Ureter (tissue), 1 donor: ENCODE measurements at places on chromosomes 6 and 20. TPM values are rescaled to one million over a fixed set of nuclear protein-coding genes. Genes with fewer than 3 reads are reported as not detected.

Gene CALHM4
- not detected for total RNA-seq

Gene LY6G6C
- total RNA-seq, result not detected

Gene ADGRF5
- total RNA-seq, result 25.9 TPM

Gene MAP3K4
- total RNA-seq, result 89.8 TPM

Gene ZNF391
- total RNA-seq, result 8.0 TPM

Gene SERPINB1
- total RNA-seq, result 43.8 TPM

Gene ZNF341
- total RNA-seq, result 4.8 TPM

Gene PACSIN1
- 1.9 TPM for total RNA-seq

Gene GJA10
- not detected for total RNA-seq

Gene HAO1
- not detected for total RNA-seq

Gene PGK2
- total RNA-seq, result 0.23 TPM

Gene GMPR
- 2.3 TPM for total RNA-seq

Gene BMP2
- total RNA-seq, result 11.6 TPM

Gene TMEM244
- not detected for total RNA-seq

Gene MACROD2
- 17.1 TPM for total RNA-seq

Gene CALHM5
- total RNA-seq, result 1.7 TPM

Gene LHFPL5
- total RNA-seq, result not detected

Gene TCF19
- 5.9 TPM for total RNA-seq

Gene UNC93A
- not detected for total RNA-seq

Gene TGM6
- total RNA-seq, result not detected

Gene SLC17A3
- total RNA-seq, result not detected

Gene CST2
- total RNA-seq, result not detected

Gene TTK
- 1.5 TPM for total RNA-seq

Gene LTA
- total RNA-seq, result not detected

Gene TCP11
- not detected for total RNA-seq

Gene HMGA1
- total RNA-seq, result 88.0 TPM

Gene WASF1
- 5.9 TPM for total RNA-seq

Gene THBD
- total RNA-seq, result 35.4 TPM

Gene C20orf204
- 1.9 TPM for total RNA-seq

Gene FAM209A
- total RNA-seq, result not detected

Gene TIAM2
- total RNA-seq, result 12.8 TPM

Gene OOEP
- not detected for total RNA-seq

Gene SPATA2
- total RNA-seq, result 8.0 TPM

Gene CASS4
- total RNA-seq, result 0.91 TPM

Gene GPR6
- total RNA-seq, result not detected

Gene SMLR1
- not detected for total RNA-seq

Gene GNMT
- total RNA-seq, result 0.73 TPM

Gene NHLRC1
- 4.1 TPM for total RNA-seq

Gene CCN6
- not detected for total RNA-seq

Gene PTGIS
- 57.8 TPM for total RNA-seq

Gene PKIB
- total RNA-seq, result 3.5 TPM

Gene IRF4
- 12.1 TPM for total RNA-seq

Gene RIPOR3
- total RNA-seq, result 5.0 TPM

Gene CRNKL1
- total RNA-seq, result 18.7 TPM

Gene SYNDIG1
- total RNA-seq, result 4.6 TPM

Gene TSBP1
- not detected for total RNA-seq

Gene TULP1
- 0.83 TPM for total RNA-seq

Gene ANKRD66
- not detected for total RNA-seq

Gene NEURL2
- total RNA-seq, result 17.9 TPM

Gene SRXN1
- total RNA-seq, result 16.4 TPM

Gene TOX2
- total RNA-seq, result 3.9 TPM

Gene HLA-DPA1
- total RNA-seq, result 145 TPM

Gene LGSN
- total RNA-seq, result not detected

Gene SLC17A1
- not detected for total RNA-seq

Gene FERMT1
- total RNA-seq, result 41.8 TPM

Gene DEFB132
- total RNA-seq, result not detected
